Spinal cord (tissue), 10 donors: ENCODE measurements at places on chromosomes 2 and 18.

- H3K36me3 ChIP-seq, result peaks cover 38% of the 10 kb centered on the region
- peaks cover 81% of the 10 kb centered on the region for H3K4me1 ChIP-seq
- no peaks in the 10 kb centered on the region for H3K27me3 ChIP-seq
- H3K27ac ChIP-seq, result peak overlapping the region; percentile 77
Observed at GRCh38 chr2:239954166-239955086, 70.7 kb downstream of the NDUFA10 start.

GRCh38 chr18:10293966-10294365, 160.5 kb upstream of the APCDD1 start:
- no peaks in the 10 kb centered on the region for H3K27me3 ChIP-seq
- peaks cover 28% of the 10 kb centered on the region for H3K4me1 ChIP-seq
- no peaks in the 10 kb centered on the region for H3K36me3 ChIP-seq
- H3K4me3 ChIP-seq, result no peak overlapping the region

DNA sequence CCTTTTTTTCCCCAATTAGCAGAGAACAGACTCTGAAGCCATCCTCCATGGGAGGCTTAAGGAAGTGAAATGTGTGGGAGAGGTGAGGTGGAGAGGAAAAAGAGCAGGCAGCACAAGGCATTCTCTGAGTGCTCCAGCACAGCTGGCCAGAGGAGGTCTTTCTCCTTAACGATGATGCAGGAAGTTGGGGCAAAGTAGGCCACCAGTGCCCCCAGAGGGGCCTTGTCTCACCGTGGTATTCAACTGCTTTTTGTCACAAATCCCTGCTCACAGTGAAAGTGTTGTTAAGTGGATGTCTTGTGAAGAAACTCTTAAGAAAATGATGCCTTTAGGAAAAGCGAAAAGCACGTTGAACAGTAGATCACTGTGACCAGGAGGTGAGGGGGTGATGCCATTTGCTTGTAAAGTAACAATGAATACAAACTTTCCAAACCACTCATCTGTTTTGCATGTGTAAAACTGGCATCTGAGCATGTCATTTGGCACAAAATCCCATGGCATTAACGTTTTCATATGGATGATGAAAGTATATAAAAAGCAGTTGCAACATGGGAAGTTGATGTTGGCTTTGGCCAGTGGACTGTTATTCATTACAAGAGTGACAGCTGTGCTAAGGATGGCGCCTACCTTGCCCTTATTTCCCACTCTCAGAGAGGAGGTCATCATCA, 49.2 kb upstream of the CDC42EP3 start:
- no peak overlapping the region for H3K27ac ChIP-seq
- DNase-seq, result no peak
- no peaks in the 10 kb centered on the region for H3K4me1 ChIP-seq
- no peaks in the 10 kb centered on the region for H3K36me3 ChIP-seq

DNA sequence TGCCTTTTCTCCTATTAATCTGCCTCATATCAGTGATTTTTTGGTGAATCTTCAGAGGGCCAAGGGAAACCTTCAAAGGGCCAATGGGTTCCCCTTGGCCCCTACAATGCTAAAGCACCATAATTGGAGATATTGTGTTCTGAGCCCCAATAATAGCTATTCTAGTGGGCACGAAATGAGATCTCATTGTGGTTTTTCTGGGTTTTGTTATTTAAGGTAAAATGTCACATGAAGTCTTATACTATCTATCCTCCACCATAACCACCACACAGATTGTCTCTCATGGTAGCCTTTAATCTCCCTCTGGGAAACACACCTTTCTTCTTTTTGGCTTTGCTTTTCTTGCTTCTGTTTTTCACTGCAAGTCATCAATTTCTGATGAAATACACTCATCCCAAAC, 152.8 kb downstream of the B3GNT2 start:
- no peak overlapping the region for H3K27ac ChIP-seq
- H3K36me3 ChIP-seq, result no peaks in the 10 kb centered on the region
- no peaks in the 10 kb centered on the region for H3K4me1 ChIP-seq

- H3K27me3 ChIP-seq, result no peaks in the 10 kb centered on the region
- no peak for DNase-seq
Observed at GRCh38 chr2:7437716-7438632, 520.8 kb downstream of the RNF144A start.

DNA sequence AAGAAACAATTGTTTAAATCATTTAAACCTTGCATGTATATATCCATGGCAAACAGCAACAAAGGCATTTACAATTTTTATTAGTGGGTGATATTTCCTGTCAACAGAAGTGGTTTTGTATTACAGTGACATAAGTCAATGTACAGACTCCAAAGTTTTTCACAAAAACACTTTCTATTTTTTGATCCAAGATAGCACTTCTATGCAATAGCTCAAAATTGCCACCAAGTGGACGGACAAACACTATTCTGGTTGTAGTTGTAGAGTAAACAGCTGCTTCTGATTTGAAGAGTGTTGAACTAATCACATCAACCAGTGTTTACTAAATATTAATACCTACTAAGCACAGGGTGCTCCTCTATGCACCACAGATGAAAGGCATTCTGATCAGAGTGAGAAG, 421.4 kb downstream of the NCKAP5 start:
- no peaks in the 10 kb centered on the region for H3K4me1 ChIP-seq
- no peaks in the 10 kb centered on the region for H3K36me3 ChIP-seq
- no peak overlapping the region for H3K27ac ChIP-seq
- no peak for DNase-seq

DNA sequence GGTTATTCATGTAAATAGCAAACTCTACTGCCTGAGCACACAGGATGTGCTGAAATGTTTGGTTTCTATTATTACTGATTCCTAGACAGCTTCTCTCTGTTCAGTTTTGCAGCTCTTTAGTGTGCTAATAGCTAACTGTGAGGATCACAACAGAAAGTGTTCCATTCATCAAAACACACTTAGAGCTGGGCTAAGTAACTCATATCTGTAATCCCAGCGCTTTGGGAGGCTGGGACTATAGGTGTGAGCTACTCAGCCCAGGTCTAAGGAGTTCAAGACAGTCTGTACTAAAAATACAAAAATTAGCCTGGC, 63.2 kb downstream of the MOGAT1 start:
- no peak for DNase-seq
- H3K4me3 ChIP-seq, result no peak overlapping the region
- H3K27me3 ChIP-seq, result no peaks in the 10 kb centered on the region
- H3K36me3 ChIP-seq, result no peaks in the 10 kb centered on the region

- no peaks in the 10 kb centered on the region for H3K36me3 ChIP-seq
- H3K27me3 ChIP-seq, result no peaks in the 10 kb centered on the region
- H3K27ac ChIP-seq, result peak overlapping the region; percentile 13
- peak overlapping the region; percentile 41 for H3K4me3 ChIP-seq
- peaks cover 20% of the 10 kb centered on the region for H3K4me1 ChIP-seq
Observed at GRCh38 chr2:105143467-105144151, 97.9 kb upstream of the GPR45 start.

DNA sequence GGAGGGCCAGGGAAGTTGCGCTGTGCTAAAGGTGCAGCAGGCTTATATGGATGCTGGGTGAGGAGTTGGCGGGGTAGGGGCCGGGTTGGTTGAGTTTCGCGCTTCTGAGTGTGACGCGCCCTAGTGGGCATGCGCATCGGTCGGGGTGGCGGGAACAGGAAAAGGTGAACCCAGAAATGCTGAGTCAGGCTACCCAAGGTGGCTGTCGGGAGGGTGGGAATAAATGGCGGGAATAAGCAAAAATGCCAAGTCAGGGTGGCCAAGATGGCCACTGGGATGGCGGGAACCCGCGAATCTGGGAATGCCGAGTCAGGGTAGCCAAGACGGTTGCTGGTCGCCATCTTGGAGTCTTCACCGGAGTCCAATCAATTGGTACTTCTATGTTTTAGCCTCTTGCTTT, 580.0 kb downstream of the SUCLG1 start:
- DNase-seq, result no peak
- H3K27ac ChIP-seq, result no peak overlapping the region
- no peak overlapping the region for H3K4me3 ChIP-seq
- H3K27me3 ChIP-seq, result no peaks in the 10 kb centered on the region
- H3K4me1 ChIP-seq, result no peaks in the 10 kb centered on the region
- no peaks in the 10 kb centered on the region for H3K36me3 ChIP-seq

DNA sequence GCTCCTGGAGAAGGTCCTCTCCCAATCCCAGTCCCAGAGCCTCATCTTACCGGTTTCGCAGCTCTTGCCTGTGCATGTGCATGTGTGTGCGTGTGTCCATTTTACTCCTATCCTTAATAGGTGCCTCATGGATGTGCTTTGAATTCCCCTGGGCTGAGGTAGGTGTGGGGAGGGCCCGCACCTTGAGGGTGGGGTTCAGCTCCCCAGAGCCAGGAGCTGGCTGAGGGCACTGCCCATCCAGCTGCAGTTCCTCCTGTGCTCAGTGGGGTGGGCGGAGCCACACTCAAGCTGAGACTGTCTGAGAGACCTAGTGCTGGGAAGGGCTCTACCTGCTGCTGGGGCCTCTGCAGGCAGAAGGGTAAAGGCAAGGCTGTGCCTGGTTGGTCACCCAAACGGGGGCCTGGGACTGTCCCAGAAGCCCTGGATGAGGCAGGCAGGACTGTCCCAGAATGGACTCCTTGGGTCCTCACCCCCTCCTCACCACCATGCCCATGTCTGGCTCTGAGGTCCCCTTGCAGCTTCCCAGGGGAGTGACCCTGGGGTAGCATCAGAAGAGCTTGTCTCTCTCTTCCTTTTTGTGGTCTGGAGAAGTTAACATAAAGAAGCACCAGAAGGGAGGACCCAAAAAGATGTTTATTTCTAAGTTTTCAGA, 8.9 kb downstream of the GDF7 start:
- no peak overlapping the region for H3K4me3 ChIP-seq
- H3K36me3 ChIP-seq, result no peaks in the 10 kb centered on the region

DNA sequence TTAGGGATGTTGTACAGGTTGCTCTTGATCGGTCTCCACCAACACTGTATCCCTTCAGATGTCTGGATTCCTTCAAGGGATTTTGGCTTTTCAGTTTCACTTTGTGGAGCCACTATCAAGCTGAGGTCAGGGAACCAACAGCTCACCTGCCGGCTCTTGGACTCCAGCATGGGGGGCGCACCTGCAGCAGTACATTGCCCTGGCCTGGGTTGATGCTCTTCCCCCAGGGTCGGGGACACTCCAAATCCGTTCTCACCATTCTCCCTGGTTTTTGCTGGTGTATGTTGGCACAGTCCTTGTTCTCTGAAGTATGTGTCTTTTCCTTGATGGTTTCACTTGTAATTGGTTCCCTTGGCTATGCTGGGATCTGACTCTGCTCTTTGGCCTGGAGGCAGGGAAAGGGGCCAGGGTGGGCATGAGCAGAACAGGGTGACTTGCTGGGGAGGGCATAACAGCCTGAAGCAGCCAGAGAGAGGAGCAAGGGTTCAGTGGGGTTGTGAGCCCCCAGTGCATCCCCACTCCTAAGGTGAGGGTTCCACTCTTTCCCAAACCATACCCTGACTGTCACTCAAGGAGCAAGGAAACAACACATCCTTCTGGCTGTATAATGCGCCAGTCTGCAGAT, 5.1 kb downstream of the ARHGEF4 start:
- H3K4me1 ChIP-seq, result peaks cover 72% of the 10 kb centered on the region
- H3K27me3 ChIP-seq, result peaks cover 8% of the 10 kb centered on the region
- no peak overlapping the region for H3K4me3 ChIP-seq

GRCh38 chr2:219627103-219628100, at the start of gene SLC4A3:
Gene SLC4A3 (plus strand): TSS chr2:219627630. CDS start chr2:219627993, 363 bp downstream.
- no peak for DNase-seq
- no peak within 1 kb of the TSS for H3K27ac ChIP-seq
- peak within 1 kb of the TSS; percentile 53 for H3K4me3 ChIP-seq
- H3K4me1 ChIP-seq, result peaks cover 30% of the 10 kb centered on the region
- H3K36me3 ChIP-seq, result peaks cover 42% of the 10 kb centered on the region

DNA sequence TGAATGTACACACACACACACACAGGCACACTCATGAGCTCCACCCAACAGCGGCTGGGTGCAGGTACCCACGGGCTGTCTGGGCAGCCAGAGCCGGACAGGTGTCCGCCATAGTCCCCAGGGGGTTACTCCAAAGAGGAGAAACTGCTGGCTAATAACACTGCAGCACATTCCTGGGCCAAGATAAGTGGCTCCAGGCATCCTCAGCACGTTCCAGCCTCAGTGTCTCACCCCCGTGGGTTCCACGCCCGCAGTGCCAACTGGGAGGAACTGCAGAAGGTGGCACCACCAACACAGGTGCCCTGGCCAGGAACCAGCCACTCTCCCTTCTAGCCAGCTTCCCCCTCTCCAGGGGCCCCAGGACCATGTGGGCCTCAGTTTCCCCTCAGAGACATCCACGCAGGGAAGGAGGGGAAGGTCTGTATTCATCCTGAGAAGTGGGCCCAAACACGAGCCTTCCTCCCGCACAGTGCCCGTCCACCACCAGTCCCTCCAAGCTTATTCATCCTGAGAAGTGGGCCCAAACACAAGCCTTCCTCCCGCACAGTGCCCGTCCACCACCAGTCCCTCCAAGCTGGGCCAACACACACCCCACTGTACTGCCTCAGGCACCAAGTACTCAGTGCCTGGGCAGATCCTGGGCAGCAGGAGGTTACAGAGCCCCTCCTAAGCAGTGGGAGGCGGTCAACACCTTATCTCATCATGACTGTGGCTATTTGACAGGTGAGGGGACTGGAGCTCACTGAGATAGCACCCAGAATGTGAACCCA, 47.6 kb downstream of the TNS1 start:
- H3K36me3 ChIP-seq, result peaks cover 26% of the 10 kb centered on the region
- no peaks in the 10 kb centered on the region for H3K27me3 ChIP-seq
- no peak overlapping the region for H3K27ac ChIP-seq
- no peak overlapping the region for H3K4me3 ChIP-seq
- peaks cover 36% of the 10 kb centered on the region for H3K4me1 ChIP-seq
- no peak for DNase-seq

GRCh38 chr2:28702415-28702861, 49.2 kb upstream of the PPP1CB start:
- H3K4me1 ChIP-seq, result peaks cover 9% of the 10 kb centered on the region
- H3K36me3 ChIP-seq, result no peaks in the 10 kb centered on the region
- H3K27me3 ChIP-seq, result no peaks in the 10 kb centered on the region
- no peak overlapping the region for H3K27ac ChIP-seq
- H3K4me3 ChIP-seq, result no peak overlapping the region

DNA sequence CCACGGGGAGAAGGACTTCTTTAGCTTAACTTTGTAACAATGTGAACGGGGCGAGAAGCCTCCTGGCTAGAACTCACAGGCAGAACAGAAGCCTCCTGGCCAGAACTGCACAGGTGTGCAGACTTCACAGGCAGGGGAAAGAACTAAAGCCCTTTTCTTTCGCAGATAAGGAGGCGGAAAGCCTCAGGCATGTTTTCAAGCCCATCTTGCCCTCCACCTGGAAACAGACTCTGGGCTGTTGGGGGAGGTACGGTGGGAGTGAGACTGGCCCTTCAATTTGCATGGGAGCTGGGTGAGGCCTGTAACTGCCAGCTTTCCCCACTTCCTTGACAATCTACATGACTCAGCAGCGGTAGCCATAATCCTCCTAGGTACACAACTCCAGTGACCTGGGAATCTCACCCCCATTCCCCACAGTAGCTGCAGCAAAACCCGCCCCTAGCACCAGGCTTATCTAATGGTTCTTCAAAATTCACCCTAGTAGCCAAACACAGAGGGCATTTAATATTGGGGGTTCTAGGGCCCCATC, 22.9 kb upstream of the ABCA12 start:
- H3K4me3 ChIP-seq, result no peak overlapping the region
- no peaks in the 10 kb centered on the region for H3K27me3 ChIP-seq
- no peak for DNase-seq
- no peak overlapping the region for H3K27ac ChIP-seq
- H3K36me3 ChIP-seq, result no peaks in the 10 kb centered on the region

- H3K27me3 ChIP-seq, result no peaks in the 10 kb centered on the region
- H3K4me1 ChIP-seq, result peaks cover 2% of the 10 kb centered on the region
- no peak for DNase-seq
- no peaks in the 10 kb centered on the region for H3K36me3 ChIP-seq
Observed at GRCh38 chr2:215681799-215682596, 246.1 kb upstream of the FN1 start.

- peaks cover 13% of the 10 kb centered on the region for H3K27me3 ChIP-seq
- no peaks in the 10 kb centered on the region for H3K36me3 ChIP-seq
- H3K4me1 ChIP-seq, result no peaks in the 10 kb centered on the region
- no peak for DNase-seq
- no peak overlapping the region for H3K27ac ChIP-seq
Observed at GRCh38 chr2:172072706-172073105, 12.6 kb upstream of the DLX1 start.
